ENCODE measurements at places on chromosomes 1 and 21.

DNA sequence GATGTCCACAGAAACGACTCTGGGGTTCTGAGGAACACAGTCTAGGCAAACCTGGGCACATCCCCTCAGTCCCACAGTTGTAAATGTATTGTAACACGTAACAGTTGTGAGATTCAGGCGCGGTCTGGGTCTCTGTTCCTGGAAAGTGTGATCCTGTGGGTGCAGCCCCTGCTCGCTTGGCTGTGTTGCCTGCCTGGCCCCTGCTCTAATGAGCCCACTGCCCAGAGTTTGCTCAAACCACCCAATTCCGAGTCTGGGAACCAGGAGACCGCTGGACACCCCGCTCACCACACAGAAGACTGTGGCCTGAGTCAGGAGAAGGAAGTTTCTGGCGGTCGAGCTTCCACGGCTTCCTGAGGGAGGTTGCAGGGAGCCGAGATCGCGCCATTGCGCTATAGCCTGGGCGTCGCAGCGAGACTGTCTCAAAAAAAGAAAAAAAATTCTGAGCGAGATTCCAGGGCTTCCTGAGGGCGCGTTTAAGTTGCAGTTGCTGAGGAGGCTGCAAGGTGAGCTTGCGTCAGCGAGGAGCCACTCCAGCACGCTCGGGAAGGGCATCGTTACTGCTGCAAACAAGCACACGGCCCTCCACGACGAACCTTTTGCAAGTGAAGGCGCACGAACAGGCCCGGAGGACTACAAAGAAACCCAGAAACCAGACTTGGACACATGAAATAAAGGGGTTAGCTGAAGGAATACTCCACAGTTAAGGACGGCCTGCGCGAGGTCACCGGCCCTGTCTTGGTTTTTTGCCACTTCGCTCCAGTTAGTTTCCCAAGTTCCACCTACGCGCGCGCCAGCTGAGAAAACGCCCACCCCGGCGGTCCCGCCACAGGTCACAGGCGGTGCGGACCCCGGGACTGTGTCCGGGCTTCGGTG lies 1.1 kb downstream of the C21orf58 start:
- peak; percentile 31 for DNase-seq

- DNase-seq: no peak
Measured at GRCh38 chr1:52413410-52413989, 9.1 kb downstream of the PRPF38A start.

DNA sequence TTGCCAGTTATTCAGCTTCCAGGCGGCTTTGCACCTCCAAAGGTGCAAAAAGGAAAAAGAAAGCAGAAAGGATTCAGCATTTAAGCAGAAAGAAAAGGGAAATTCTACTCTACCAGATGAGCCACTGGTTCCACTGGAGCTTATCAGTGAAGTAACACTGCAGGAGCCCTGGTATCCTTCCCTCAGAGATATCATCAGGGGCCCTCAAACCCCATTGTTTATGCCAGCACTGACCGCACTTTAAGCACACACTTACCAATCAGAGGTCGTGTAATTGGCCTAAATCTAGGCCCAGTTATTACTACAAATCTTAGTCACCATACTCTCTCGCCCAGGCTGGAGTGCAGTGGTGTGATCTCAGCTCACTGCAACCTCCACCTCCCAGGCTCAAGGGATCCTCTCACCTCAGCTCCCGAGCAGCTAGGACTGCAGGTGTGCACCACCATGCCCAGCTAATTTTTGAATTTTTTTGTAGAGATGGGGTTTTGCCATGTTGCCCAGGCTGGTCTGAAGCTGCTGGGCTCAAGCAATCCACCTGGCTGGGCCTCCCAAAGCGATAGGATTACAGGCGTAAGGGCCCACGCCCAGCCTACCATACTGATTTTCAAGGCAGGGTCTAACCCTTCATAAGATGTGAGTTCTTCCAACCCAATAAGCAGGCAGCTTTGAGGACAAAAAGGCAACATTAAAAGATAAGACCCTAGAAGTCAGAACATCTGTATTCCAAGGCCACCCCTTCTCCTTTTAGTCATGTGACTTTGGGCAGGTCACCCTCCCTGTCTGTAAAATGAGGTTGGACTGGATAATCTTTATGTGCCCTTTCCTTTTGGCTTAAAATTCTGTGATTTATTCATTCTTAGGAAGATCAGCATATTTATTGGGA lies 125.3 kb downstream of the SYT2 start:
- DNase-seq: no peak

- no peak for DNase-seq
Measured at GRCh38 chr1:80447526-80447925, 1353.2 kb upstream of the ADGRL2 start.

DNA sequence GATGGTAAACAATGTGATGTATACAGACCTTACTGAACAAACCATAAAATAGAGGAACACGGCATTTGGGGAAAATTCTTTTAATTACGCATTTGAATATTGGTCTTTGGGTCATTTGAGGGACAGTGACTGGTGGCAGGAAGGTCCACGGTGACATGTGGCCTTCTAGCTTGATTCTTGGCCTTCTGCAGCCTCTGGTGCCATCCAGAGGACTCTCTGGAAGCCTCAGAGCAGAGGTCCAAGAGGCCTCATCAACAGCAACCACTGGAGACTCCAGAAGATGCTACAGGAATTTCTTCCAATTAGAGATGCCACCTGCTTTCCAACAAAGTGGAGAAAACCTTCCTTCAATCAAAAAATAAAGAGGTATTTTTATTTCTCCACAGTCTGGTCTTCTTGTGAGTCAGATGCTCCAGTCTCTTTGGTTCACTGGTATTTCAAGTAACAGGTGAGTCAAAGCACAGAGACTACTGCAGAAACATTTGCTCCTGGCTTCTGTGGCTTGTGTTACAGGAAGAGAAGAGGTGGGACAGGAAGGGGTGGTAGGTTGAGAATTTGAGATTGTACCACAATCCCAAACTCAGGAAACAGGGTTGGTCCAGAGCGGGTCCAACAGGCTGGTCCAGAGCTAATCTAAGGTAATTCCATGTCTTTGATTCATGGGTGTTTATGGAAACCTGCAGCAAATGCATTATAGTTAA lies 2.7 kb upstream of the F5 start:
- DNase-seq: peak; percentile 80

GRCh38 chr1:54109129-54110090 lies 43.4 kb downstream of the CDCP2 start:
- no peak for DNase-seq

DNA sequence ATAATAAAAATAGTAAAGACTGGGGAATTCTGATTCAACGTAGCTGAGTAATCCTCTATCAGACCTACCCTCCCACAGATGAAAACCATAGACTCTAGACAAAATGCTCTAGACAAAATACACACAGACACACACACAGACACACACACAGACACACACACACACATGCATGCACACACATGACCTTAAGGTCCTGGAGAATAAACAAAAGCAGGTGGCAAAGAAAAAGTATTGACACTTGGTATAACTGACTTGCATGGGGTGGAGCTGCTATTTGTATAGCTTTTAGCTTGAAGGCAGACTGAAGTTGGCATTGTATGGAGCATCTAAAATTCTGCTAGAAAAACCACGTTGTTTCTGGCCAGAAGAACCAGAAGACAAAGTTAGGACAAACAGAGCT lies 29.3 kb downstream of the C1orf141 start:
- no peak for DNase-seq

DNA sequence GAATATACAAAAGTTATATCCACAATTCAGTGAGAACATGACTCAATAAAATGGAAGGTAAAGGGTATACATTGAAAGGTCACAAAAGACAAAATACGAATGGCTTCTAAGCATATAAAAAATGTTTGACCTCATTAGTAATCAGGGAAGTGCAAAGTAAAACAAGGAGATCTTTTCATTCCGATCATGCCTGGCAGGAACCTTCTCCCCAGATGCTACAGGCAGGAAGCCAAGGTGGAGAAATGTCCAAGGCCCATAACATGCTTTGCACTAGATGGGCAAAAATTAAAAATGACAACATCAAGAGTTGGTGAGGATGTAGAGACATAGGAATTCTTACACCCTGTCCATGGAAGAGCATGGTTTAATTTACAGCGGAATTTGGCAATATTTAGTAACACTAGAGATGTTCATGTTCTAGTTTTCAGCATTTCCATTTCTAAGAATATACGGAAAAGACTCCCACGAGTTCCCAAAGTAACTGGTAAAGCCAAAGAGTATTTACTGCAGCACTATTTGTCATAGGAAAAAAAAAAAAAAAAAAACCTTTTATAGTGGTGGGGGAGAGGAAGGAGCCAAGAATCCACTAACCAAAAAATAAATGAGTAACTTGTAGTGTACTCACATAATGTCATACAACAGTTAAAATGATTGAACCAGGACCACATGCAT lies 184.5 kb upstream of the KAZN start:
- DNase-seq: no peak

DNA sequence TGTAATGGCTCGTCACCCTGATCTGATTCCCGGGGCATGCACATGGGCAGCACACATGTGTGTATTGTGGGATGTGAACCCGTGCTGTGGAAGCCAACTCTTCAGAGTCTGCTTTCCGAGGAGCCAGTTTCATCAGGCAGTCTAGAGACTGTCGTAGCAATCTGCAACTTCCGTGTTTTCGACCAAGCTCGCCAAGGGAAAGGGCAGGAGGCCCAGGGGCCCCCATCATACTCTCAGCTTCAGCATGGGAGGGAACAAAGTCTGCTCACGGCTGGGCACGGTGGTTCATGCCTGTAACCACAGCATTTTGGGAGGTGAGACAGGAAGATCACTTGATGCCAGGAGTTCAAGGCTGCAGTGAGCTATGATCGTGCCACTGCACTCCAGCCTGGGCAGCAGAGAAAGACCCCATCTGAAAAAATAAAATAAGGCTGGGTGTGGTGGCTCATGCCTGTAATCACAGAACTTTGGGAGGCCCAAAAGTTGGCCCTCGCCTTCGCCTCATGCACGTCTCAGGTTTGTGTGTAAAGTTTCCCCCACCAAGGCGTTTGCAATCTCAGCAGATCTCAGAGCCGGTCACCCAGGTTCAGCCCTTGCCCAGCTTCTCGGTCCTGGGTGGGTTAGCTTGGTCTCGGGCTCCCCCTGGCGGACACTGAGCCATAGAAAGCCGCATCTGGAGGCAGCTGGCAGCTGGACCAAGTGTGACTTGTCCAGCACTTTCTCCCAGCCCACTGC lies 48.5 kb upstream of the SLC25A33 start:
- peak; percentile 87 for DNase-seq

- no peak for DNase-seq
Measured at GRCh38 chr1:33161061-33161681, 20.7 kb downstream of the TRIM62 start.

GRCh38 chr1:245822996-245823395 lies 668.2 kb downstream of the KIF26B start:
- no peak for DNase-seq

DNA sequence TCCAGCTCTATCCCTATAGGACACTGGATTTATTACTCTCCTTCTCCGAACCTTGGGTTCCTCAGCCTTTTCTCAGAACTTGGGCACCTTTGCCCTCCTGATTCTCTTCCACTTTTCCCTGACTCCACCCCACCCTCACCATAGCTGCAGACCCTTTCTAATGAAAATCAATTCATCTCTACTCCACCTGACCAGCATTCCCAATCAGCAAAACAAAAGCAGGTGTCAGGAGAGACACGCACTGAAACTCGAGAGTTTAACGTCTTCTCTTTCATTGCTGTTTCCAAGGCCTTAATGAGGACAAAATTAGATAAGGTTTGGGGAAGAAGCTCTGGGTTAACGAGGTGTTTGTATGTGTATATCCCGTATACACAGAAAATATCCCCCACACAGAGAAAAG lies 208.8 kb downstream of the PLPP3 start:
- no peak for DNase-seq

DNA sequence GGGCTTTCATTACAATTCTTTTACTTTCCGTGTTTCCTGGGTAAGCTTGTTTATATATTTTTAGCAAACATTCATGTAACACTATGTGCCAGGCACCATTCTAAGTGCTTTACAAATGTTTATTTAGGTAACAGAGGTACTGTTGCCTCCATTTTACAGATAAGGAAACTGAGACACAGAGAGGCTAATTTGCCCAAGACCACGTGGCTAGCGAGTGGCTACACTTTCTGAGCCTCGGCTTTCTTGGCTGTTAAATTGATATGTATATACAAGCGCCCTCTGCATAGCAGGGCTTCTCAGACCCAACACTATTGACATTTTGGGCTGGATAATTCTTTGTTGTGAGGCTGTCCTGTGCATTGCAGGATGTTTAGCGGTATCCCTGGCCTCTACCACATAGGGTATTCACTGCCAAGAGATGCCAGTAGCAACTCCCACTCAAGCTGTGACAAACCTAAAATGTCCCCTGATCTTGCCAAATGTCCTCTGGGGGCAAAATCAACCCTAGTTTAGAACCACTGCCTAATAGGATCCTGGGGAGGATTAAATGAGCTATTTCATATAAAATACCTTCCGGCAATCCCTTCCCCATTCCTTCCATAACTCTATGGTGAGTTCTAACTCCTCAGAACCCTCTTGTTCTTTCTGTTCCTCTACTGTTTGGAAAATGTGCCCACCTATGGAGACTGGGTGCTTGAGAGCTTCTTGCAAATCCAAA lies 17.2 kb upstream of the ID3 start:
- DNase-seq: no peak

All from activated CD4-positive, alpha-beta T cell treated with anti-CD3 and anti-CD28 coated beads, Interleukin-10, Interleukin-2, amounts not matched to agents 100 ng/mL and 50 ng/mL, durations not matched to agents 16 hours and 8 hours (primary cell).